ENCODE measurements at places on chromosomes 16 and 17. TPM values are rescaled to one million over a fixed set of nuclear protein-coding genes. Genes with fewer than 3 reads are reported as not detected.

The HLF gene
- 0.93 TPM for total RNA-seq

The LHX1 gene
- total RNA-seq = 0.46 TPM

The ZSCAN32 gene
- total RNA-seq = 13.5 TPM

The STX1B gene
- total RNA-seq = 0.79 TPM

The ZNF276 gene
- total RNA-seq = 35.6 TPM

The KIAA0513 gene
- 13.5 TPM for total RNA-seq

The PLA2G10 gene
- not detected for total RNA-seq

The TERB1 gene
- not detected for total RNA-seq

The PRR35 gene
- not detected for total RNA-seq

The CORO7 gene
- total RNA-seq = 92.0 TPM

The NKIRAS2 gene
- 29.4 TPM for total RNA-seq

The NPIPB9 gene
- 2.8 TPM for total RNA-seq

The TPSD1 gene
- total RNA-seq = not detected

The ASGR2 gene
- total RNA-seq = not detected

The KRT39 gene
- not detected for total RNA-seq

The CDH13 gene
- not detected for total RNA-seq

The MYCBPAP gene
- 0.86 TPM for total RNA-seq

The BMERB1 gene
- 13.6 TPM for total RNA-seq

The PRAC2 gene
- total RNA-seq = not detected

The MPP2 gene
- total RNA-seq = 1.1 TPM

The CRHR1 gene
- not detected for total RNA-seq

The ALOX15B gene
- total RNA-seq = not detected

The ZPBP2 gene
- total RNA-seq = 0.74 TPM

The WNT3 gene
- total RNA-seq = not detected

The OR1F1 gene
- not detected for total RNA-seq

The NUBP2 gene
- 82.8 TPM for total RNA-seq

The RSAD1 gene
- 45.7 TPM for total RNA-seq

The ZMYND15 gene
- total RNA-seq = 0.09 TPM

The IL21R gene
- total RNA-seq = 84.5 TPM

The CCL8 gene
- total RNA-seq = not detected

The FAM171A2 gene
- total RNA-seq = 0.33 TPM

The NPIPA5 gene
- 16.7 TPM for total RNA-seq

The TNFRSF13B gene
- total RNA-seq = not detected

The DRC3 gene
- total RNA-seq = 0.60 TPM

The CMTM2 gene
- total RNA-seq = 0.24 TPM

The KCNG4 gene
- not detected for total RNA-seq

The RASL10B gene
- 0.79 TPM for total RNA-seq

The ATP1B2 gene
- total RNA-seq = 0.40 TPM

The MAPT gene
- total RNA-seq = 0.42 TPM

The NXPH3 gene
- total RNA-seq = 0.31 TPM

The IGF2BP1 gene
- 0.28 TPM for total RNA-seq

The FBXW10B gene
- 0.89 TPM for total RNA-seq

The CLEC18A gene
- total RNA-seq = 0.13 TPM

The CDH1 gene
- total RNA-seq = 0.37 TPM
